ENCODE measurements at places on chromosomes 4 and X. TPM values are rescaled to one million over a fixed set of nuclear protein-coding genes. Genes with fewer than 3 reads are reported as not detected.
A peak's percentile ranks its signal among the peaks of the same experiment; 100 is the strongest.

Gene NEXMIF
- total RNA-seq: 0.47 TPM

GRCh38 chrX:18647621-18648020, 24.3 kb downstream of the RS1 start:
- H3K36me3 ChIP-seq: no peaks in the 10 kb centered on the region
- no peak overlapping the region for H3K27ac ChIP-seq
- H3K4me1 ChIP-seq: no peaks in the 10 kb centered on the region
- no peak for DNase-seq

Gene MAGEA12
- total RNA-seq: not detected

- H3K36me3 ChIP-seq: no peaks in the 10 kb centered on the region
- DNase-seq: no peak
- H3K4me1 ChIP-seq: peaks cover 2% of the 10 kb centered on the region
- H3K4me3 ChIP-seq: no peak overlapping the region
Observed at GRCh38 chr4:89657931-89658700, 178.8 kb downstream of the SNCA start.

DNA sequence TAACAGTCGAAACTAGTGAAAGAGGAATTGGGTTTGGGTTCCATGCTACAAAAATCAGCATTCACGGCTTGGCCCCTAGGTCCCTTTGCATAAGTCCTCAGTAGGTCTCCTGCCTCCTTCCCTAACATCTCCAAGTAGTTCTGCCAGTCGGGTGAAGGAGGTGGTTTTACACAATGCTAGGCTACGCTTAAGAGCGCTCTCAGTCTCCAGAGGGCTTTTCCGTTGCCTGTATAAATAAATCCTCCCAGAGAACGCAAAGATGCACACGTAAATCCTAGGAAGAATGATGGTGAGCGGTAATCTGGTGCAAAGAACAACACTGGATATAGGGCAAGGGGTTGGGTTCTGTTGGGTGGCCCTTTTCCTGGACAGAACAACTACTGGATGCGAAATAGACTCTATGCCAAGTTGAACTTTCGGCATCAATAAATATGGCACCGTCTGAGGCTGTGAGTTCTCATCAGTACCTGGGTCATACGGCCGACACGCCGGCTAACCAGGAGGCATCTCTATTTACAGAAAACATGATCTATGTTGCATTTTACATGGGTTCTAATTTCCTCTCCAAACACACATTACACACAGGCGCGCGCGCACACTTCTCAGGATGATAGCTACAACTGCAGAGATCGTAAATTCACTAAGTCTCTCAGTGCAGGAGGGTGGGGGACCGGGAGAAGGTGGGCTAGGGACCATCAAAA, 1.3 kb downstream of the CAMK2D start:
- peak overlapping the region; percentile 97 for H3K27ac ChIP-seq
- peak; percentile 80 for DNase-seq
- H3K27me3 ChIP-seq: peaks cover 3% of the 10 kb centered on the region
- H3K36me3 ChIP-seq: peaks cover 30% of the 10 kb centered on the region

DNA sequence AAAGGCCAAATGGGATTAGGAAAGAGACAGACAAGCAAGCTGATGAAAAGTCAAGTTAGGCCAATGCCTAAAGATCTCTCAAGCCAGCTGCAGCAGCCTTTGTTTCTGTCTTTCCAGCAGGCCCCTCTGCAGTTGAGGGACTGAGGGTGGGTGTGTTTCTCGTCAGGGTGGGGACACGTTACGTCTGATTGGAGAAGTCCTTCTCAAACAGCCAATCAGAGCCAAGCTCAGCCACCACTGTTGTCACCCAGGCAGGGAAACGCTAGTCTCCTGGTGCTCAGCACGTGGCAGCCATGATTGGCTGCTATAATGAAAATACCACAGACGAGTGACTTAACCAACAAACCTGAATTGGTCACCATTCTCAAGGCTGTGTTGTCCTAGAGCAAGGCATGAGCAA, 177.1 kb upstream of the LCORL start:
- no peaks in the 10 kb centered on the region for H3K36me3 ChIP-seq
- H3K27ac ChIP-seq: no peak overlapping the region
- no peaks in the 10 kb centered on the region for H3K4me1 ChIP-seq
- H3K27me3 ChIP-seq: no peaks in the 10 kb centered on the region

Gene GRIA2
- total RNA-seq: not detected

DNA sequence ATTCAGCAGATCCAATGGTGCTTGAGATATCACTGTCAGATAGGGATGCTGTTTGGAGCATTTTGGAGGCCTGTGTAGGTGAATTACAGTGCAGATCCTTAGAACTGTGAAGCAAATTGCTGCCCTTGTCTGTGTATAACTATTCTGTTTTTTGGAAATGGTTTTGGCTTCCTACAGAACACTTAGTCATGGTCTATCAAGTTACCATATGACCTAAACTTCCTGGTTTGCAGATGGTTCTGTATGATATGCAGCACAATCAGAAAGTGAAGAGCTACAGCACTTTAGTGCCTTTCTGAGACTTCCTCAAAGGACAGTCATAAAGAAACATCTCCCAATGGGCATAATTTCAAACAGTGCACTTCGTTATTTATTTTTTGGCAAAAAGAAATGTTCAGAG, 688.6 kb downstream of the SH3BGRL start:
- no peaks in the 10 kb centered on the region for H3K27me3 ChIP-seq
- no peak overlapping the region for H3K4me3 ChIP-seq
- H3K4me1 ChIP-seq: no peaks in the 10 kb centered on the region
- no peak overlapping the region for H3K27ac ChIP-seq
- no peaks in the 10 kb centered on the region for H3K36me3 ChIP-seq
- DNase-seq: no peak

- peaks cover 43% of the 10 kb centered on the region for H3K4me1 ChIP-seq
- no peak overlapping the region for H3K4me3 ChIP-seq
- H3K27ac ChIP-seq: no peak overlapping the region
- DNase-seq: no peak
Observed at GRCh38 chr4:184510401-184510800, 36.1 kb upstream of the IRF2 start.

- no peaks in the 10 kb centered on the region for H3K36me3 ChIP-seq
- H3K4me3 ChIP-seq: no peak overlapping the region
- no peaks in the 10 kb centered on the region for H3K4me1 ChIP-seq
- no peak for DNase-seq
- no peak overlapping the region for H3K27ac ChIP-seq
- no peaks in the 10 kb centered on the region for H3K27me3 ChIP-seq
Observed at GRCh38 chrX:149365061-149365460, 140.0 kb downstream of the IDS start.

- no peaks in the 10 kb centered on the region for H3K27me3 ChIP-seq
- no peaks in the 10 kb centered on the region for H3K4me1 ChIP-seq
- H3K4me3 ChIP-seq: no peak overlapping the region
- H3K27ac ChIP-seq: no peak overlapping the region
- no peak for DNase-seq
Observed at GRCh38 chr4:60020389-60020788, 1179.7 kb upstream of the ADGRL3 start.

DNA sequence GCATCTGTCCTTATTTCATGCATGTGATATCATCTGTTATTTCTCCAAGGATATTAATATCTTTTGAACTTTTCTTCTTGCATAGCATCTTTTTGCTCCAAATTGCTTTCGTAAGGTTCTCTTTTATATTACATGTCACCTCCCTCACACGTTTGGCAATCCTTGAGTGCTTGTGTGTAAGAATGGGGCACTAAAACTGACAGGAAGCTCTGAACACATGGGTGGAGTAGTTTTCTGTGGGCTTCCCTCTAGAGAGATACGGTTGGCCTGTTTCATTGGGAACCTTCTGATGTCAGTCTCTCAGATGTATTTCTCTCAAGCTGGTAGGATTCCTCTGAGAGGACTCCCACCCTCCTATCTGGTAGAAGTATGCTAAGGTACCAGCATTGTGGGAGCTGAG, 223.0 kb downstream of the MID1 start:
- no peaks in the 10 kb centered on the region for H3K27me3 ChIP-seq
- H3K36me3 ChIP-seq: no peaks in the 10 kb centered on the region
- no peak overlapping the region for H3K27ac ChIP-seq
- no peak overlapping the region for H3K4me3 ChIP-seq

GRCh38 chr4:124105212-124105611, 607.3 kb downstream of the ANKRD50 start:
- H3K4me3 ChIP-seq: no peak overlapping the region
- H3K36me3 ChIP-seq: no peaks in the 10 kb centered on the region
- no peak for DNase-seq
- no peaks in the 10 kb centered on the region for H3K27me3 ChIP-seq
- no peaks in the 10 kb centered on the region for H3K4me1 ChIP-seq
- H3K27ac ChIP-seq: no peak overlapping the region

- peaks cover 18% of the 10 kb centered on the region for H3K4me1 ChIP-seq
- H3K27ac ChIP-seq: peak overlapping the region; percentile 35
- no peak overlapping the region for H3K4me3 ChIP-seq
- no peak for DNase-seq
- peaks cover 54% of the 10 kb centered on the region for H3K36me3 ChIP-seq
Observed at GRCh38 chr4:113607998-113608397, 153.5 kb downstream of the CAMK2D start.

- no peaks in the 10 kb centered on the region for H3K27me3 ChIP-seq
- peaks cover 1% of the 10 kb centered on the region for H3K4me1 ChIP-seq
Observed at GRCh38 chr4:16187455-16187854, 38.8 kb downstream of the TAPT1 start.

Gene TRIM61
- total RNA-seq: 3.7 TPM

Gene SMIM31
- total RNA-seq: not detected

Gene SPRY1
- total RNA-seq: 60.2 TPM

DNA sequence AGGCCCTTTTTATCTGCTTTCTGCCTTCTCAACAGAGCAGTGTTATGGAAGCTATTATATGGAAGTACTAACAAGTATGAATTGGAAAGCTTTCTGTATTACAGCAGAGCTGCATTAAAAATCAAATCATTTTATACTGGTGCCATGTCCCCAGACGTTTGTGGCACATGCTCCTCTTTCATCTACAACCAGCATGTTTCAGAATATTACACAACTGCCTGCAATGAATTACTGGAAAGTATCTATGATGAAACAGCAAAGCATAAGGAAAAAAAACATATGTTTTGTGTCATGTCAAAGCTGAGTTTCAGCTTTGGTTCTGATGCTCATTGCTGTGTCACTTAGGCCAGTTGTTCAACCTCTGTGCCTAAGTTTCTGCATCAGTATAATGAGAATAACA, 576.8 kb downstream of the GBA3 start:
- H3K36me3 ChIP-seq: no peaks in the 10 kb centered on the region
- DNase-seq: no peak
- no peak overlapping the region for H3K27ac ChIP-seq
- H3K27me3 ChIP-seq: peaks cover 3% of the 10 kb centered on the region

DNA sequence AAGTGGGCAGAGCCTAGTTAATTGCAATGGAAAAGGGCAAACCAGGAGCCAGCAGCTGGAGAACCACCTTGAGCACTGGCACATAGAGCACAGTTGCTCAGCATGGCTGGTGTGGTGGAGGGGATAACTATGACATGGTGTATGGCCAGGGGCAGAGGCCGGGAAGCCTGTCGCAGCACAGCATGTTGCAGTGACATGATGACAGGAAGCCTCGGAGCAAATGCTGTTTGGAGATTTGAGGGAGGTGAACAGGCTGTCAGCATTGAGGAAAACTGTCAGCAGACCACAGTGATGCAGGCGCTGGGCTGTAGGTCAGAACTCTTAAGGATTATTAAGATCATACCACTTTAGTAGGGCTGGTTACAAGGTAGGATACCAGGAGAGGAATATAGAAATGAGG, 228.7 kb downstream of the CBR4 start:
- peaks cover 25% of the 10 kb centered on the region for H3K27me3 ChIP-seq
- no peak overlapping the region for H3K27ac ChIP-seq
- H3K4me1 ChIP-seq: no peaks in the 10 kb centered on the region
- H3K4me3 ChIP-seq: no peak overlapping the region
- no peak for DNase-seq
- H3K36me3 ChIP-seq: no peaks in the 10 kb centered on the region

DNA sequence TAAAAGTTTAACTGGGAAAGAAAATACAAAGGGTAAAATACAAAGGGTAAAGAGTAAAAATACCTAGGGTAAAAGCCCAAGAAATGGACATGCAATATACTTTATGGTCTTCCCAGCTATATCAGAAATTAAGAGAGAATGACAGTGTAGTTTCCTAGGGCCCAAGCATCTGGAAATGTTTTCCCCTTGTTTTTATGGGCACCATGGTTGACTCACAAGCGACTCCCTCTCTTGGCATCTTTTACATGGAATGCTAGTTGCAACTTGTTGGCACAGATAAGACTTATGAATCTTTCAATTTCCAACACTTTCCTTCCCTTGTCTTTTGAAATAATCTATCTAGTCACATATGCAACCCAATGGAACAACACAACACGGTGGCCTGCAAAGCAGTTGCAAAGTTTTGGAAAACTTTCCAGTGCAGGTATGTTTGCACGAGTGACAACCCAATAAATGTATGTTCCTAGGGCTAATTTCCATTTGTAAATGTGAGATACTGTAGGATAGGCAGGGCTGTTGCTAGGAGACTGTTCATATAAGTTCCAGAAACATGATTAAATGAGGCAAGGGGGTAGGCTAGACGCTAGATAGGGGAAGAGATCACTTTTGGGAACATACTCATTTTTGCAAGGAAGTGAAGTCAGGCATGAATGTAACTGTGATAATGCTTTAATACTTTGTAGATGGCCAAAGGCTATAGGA, 36.4 kb upstream of the CWH43 start:
- H3K4me1 ChIP-seq: peaks cover 3% of the 10 kb centered on the region
- peaks cover 5% of the 10 kb centered on the region for H3K27me3 ChIP-seq
- no peak overlapping the region for H3K27ac ChIP-seq
- no peak for DNase-seq
- H3K36me3 ChIP-seq: no peaks in the 10 kb centered on the region
- H3K4me3 ChIP-seq: no peak overlapping the region

GRCh38 chr4:78645853-78646757, 94.5 kb downstream of the ANXA3 start:
- no peak for DNase-seq
- no peaks in the 10 kb centered on the region for H3K27me3 ChIP-seq
- H3K27ac ChIP-seq: no peak overlapping the region
- no peak overlapping the region for H3K4me3 ChIP-seq

Gene DMD
- total RNA-seq: 3.2 TPM

DNA sequence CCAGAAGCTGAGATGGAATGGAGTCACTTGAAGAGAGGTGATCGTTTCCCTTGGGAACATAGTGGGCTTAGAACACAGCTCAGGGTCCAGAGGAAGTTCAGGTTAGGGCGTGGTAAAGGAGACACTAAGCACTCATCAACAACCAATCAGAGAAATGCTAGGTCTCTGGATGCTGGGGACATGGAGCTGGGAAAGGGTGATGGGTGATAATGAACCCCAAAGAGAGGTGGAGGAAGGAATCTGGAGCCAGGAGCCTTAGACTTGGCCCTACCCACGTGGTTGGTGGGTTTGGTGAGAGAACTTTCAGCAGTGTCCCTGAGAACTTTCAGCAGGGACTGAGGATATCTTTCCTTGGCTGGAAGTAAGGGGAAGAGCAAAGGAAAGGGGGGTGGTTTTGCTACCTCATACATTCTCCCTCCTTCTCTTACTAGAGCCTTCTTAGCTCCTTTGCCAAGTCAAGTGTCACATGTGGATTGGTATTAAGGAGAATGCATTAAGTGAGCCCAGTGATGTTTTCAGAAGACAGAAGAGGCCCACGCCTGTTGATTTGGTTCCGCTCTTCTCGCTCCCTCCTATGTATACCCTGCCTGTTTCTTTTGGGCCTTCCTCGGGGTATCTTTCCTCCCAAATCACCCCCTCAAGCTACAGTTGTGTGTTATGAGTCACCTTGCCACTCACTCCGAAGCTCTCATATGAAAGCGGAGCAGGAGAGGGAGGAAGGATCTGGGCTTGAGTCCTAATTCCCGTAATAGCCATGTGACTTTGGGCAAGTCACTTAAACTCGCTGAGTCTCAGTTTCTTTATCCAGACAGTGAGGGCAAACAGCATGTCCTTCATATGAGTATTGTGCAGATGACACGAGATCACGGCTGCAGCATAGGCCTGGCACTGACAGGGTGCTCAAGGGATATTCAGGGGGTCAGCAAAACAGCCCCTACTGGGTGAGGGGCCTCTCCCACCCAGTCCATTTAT, 63.1 kb downstream of the TSC22D3 start:
- H3K4me3 ChIP-seq: no peak overlapping the region
- H3K27ac ChIP-seq: peak overlapping the region; percentile 85
- peaks cover 25% of the 10 kb centered on the region for H3K36me3 ChIP-seq

Measured in activated CD4-positive, alpha-beta T cell treated with anti-CD3 and anti-CD28 coated beads, Interleukin-2, amount 10 ng/mL, durations not matched to agents 24 days and 14 days (primary cell).